ENCODE measurements at places on chromosomes 1 and 21. TPM values are rescaled to one million over a fixed set of nuclear protein-coding genes. Genes with fewer than 3 reads are reported as not detected.

DNA sequence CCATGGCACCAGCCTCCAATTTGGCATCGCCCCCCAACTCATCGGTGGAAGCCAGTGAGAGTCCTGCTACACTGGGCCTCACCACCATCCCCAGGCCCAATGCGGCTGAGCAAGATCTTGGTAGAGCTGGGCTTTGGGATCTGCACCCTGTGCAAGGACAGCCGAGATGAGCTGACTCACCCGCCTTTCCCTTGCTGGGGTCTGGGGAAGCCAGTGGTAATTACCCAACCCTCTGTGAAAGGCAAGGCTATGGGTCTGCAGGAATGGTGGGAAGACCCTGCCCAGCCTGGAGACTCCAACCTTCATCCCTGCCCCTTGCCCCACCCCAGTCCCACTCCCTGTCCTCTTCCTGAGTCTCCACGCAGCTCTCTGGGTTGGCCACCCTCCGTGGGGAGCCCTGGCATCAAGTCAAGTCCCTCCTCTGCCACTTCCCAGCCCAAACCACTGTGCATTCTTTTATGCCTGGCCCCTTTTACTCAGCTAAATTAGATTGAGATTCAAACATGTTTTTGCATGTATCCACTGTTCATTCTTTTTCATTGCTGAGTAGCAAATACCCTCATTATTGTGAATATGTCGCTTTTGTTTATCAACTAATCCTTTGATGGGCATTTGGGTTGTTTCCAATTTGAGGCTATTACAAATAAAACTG lies 8.8 kb downstream of the SMCP start:
- no peak for DNase-seq

The PLA2G2C gene
- total RNA-seq: not detected

The GJA5 gene
- 0.11 TPM for total RNA-seq

DNA sequence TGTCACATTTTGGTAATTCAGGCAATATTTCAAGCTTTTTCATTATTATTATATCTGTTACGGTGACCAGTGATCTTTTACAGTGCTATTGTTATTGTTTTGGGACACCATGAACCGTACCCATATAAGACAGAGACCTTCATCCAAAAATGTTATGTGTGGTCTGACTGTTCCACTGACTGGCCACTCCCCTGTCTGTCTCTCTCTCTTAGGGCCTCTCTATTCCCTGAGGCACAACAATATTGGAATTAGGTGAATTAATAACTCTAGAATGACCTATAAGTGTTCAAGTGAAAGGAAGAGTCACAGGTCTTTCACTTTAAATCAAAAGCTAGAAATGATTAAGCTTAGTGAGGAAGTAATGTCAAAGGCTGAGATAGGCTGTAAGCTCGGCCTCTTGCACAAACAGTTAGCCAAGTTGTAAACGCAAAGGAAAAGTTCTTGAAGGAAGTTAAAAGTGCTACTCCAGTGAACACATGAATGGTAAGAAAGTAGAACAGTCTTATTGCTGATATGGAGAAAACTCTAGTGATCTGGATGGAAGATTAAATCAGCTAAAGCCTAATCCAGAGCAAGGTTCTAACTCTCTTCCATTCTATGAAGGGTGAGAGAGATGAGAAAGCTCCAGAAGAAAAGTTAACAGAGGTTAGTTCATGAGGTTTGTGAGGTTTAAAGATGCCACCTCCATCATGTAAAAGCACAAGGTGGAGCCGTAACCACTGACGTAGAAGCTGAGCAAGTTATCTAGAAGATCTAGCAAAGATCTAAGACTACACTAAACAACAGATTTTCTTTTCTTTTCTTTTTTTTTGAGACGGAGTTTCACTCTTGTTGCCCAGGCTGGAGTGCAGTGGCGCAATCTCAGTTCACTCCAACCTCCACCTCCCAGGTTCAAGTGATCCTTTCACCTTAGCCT lies 19.7 kb upstream of the DIPK1A start:
- no peak for DNase-seq

The PSRC1 gene
- 134 TPM for total RNA-seq

DNA sequence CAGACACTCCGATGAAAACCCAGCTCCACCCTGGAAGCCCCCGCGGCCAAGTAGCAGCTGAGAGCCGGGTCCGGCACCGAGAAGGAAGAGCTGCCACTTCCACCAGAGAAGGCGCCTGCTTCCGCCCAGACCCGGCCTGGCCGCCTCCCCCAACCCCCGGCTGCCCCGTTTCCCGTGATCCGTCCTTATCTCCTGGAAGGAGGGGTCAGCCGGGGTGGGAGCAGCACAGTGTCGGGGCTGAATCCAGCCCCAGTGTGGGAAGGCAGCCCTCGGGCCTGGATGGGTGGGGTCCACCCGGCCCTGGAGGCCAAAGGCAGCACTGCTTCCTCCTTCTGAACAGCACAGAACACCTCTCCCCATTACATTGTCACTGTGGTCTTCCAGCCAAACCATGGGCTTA lies 69.4 kb downstream of the MEGF6 start:
- DNase-seq: no peak

DNA sequence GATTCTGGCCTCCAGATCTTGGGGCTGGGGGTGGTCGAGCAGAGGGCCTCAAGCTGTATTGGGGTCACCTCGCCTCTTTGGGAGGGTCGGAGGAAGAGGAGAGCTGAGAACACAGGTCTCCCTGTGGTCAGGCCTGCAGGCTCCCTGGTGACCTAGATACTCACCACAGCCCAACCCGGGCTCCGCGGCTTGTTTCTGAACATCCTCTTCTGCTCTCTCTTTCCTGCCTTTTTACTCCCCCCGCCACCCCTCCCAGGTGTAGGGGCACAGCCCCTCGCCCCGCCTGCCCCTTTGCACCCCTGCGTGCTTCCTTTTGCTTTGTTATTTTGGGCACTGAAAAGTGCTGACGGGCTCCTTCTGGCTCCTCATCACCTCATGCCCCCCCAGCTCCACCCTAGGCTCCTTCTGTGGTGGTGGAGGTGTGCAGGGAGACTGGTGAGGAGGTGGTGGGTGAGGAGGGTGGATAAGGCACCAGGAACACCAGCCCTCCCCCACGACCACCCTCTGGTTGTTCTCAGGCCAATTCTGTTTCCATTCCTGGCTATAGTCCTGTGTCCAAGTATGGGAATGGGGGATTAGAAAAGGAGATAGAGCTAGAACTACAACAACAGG lies 10.6 kb upstream of the LINGO4 start:
- no peak for DNase-seq

The RORC gene
- total RNA-seq: not detected

The TRMT1L gene
- total RNA-seq: 41.2 TPM

The PRDM16 gene
- 2.0 TPM for total RNA-seq

The DTL gene
- 76.6 TPM for total RNA-seq

The MROH9 gene
- total RNA-seq: not detected

DNA sequence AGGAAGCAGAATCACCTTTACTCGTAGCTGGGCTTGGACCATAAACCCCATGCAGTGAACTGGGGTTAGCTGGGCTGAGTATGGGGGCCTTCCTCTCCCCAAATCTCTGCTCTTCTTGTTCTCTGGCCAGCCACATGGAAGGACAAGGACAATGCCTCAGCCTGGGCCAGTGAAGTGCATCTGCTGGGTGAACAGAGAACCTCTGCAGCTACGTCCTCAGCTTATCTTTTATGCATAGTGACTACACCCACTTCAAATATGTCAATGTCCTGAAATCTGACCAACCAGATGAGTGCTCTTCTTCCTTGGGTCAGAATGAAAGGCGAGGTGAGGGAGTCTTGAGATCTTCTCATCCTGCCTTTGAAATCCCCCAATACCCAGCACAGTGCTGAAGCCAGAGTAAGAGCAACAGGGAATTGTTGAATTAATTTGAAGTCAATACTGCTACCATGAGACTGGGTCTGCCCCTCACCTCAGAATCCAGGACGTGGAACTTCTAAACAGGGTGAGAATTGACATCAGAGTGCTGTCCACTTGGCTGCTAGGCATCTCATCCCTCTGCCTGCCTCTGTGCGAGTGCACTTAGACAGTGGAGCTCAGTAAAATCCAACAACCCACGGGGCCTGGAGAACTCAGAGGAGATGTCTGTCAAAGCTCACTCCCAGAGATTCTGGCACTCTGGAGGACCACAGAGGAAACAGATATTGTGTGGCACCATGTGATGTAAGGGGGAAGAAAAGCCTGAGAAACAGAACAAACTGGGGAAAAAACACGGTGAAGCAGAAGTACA lies 99.0 kb downstream of the IER5 start:
- no peak for DNase-seq

DNA sequence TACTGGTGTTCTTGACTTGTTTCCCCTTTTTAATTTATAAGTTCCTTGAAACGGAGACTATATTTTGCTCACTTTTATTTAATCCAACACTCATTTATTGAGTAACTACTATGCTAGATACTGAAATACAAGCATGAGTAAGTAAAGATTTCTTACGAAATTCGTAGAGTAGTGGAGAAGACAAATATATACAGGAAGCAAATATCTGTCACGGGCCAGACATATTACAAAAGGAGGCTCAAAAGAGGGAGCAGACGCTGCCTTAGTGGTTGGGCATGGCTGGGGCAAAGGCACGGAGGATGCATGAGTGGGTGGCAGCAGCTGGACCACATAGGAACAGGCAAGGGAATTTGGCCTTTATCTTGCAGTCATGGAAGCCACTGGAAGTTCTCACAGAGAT lies 6.8 kb downstream of the NCF2 start:
- DNase-seq: no peak

DNA sequence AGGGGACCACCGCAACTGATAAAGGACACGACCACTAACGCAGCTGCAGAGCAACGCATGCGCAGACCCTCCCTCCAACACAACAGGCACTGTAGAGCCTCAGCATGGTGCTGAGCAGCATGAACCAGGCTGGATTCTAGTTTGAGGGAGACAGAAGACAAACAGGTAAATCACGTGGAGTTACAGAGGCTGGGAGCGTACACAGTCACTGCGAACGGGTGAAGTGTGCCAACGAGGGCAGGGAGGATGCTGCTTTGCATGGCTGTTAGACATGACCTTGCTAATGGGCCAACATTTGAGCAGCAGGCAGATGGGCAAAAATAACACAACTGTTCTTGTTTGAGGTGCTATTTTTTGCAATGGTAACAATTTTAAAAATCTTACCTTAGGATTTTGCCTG lies 55.2 kb upstream of the NADK start:
- DNase-seq: no peak

GRCh38 chr21:32389337-32390015 lies 3.3 kb downstream of the URB1 start:
- no peak for DNase-seq

The SPRR2E gene
- total RNA-seq: not detected

The TLCD4 gene
- total RNA-seq: 3.2 TPM

DNA sequence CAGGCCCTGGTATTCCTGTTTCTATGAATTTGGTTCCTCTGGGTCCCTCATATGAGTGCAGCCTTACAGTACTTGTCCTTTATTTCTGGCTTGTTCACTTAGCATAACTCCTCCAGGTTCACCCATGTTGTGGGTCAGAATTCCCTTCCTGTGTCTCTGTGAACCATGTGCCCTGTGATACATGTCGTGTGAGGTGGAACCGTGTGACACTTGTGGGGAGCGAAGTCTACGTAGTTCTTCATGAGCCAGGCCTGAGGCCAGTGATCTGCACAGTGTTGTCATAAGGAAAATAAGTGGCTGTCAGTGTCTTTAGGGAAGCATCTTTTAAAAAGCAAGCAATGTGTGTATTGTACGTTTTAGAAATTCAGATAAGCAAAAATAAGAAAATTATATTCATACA lies 122.8 kb downstream of the GALNT2 start:
- DNase-seq: no peak

- DNase-seq: peak; percentile 55
These were observed 2.4 kb downstream of the KRTAP10-2 start for GRCh38 chr21:44548922-44549321.

The ESRRG gene
- 2.1 TPM for total RNA-seq

The SELL gene
- not detected for total RNA-seq

DNA sequence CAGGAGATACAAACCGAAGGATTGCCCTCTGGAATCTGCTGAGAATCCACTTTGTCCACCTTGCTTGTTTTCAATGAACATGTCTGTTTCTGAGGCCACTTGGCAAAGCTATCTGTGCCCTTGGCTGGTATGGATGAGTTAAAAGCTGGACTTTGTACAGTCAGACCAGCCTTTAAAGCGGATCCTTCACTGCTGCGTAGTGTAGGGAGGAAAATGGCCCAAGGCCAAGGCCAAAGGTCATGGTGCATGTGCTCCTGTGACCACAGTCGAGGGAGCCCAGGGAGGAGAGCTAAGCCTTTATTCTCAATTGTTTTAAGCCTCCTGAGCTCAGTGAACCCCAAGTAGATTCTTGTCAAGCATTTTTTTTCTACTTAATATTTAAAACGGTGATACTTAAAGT lies 37.0 kb downstream of the KCNJ15 start:
- DNase-seq: no peak

DNA sequence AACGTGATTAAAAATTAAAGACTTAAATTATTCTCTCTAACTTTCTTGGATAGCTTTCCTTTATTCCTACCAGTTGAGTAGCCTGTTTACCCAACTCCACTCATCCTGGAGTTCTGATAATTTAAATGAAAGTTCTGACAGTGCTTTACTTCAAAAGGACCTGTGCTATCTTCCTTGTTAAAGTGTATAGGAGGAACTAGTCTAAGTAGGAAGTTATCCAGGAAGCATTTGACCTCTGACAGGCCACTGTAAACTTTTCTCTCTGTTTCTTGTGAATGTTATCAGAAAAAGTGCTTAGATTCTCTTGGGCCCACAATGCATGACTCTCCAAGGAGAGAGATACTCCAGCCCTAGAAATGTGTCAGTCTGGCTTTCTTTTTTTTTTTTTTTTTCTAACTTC lies 9.2 kb downstream of the UAP1 start:
- no peak for DNase-seq

GRCh38 chr1:7621334-7622219 lies 149.5 kb upstream of the VAMP3 start:
- DNase-seq: no peak

DNA sequence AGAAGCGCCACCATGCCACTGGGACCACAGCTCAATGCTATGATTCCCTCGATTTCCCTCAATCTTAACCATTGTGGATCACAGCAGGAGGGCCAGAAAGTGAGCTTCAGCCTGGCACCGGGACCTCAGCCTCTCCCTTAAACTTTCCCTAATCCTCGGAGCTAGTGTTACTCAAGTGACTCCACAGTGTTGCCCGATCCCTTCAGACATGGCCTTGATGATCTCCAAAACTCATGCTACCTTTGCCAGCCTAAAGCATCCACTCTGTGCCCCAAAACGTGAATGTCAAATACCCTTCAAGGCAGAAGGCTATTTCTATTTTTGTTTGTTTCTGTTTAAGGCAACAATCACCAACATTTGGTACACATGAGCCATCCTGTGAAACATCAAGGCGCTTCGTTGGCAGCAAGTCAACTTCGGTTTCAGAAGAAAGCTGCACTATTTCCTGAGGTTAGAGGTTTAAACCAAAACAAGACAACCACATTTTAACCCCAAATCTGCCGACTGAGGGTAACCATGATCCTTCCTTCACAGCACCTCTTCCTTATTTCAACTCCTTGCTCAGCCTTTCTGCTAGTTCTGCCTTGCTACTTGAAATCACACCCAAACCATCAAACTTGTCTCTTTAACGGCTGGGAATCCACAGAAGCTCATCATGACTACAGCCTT lies 94.4 kb upstream of the KRTAP19-8 start:
- no peak for DNase-seq

The FCRLA gene
- total RNA-seq: not detected

The TNFRSF14 gene
- total RNA-seq: not detected

All from neural progenitor cell (in vitro differentiated cells).